Spinal cord (tissue), 10 donors: ENCODE measurements at places on chromosomes 12 and 14.

GRCh38 chr12:126607867-126608266 is 1542.6 kb downstream of the AACS start:
- no peak overlapping the region for H3K27ac ChIP-seq
- no peaks in the 10 kb centered on the region for H3K36me3 ChIP-seq
- H3K4me3 ChIP-seq, result no peak overlapping the region
- no peak for DNase-seq

DNA sequence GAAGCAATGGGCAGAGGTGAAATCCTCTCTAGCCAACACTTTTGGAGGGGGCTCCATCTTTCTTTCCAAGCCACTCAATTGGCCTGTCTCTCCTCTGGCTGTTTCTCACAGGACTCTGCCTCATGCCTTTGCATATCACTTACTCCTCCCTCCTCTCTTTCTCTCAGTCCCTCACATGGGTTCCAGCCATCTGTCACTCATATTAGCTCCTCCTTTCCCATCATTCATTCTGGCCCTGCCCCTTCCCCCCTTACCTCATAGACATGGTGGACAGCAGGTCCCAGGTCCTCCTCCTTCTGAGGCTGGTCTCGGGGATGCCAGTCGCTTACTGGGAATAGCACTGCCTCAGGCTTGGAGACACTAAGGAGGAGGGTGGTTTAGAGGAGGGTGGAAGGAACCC is 16.6 kb upstream of the ZNF385A start:
- no peak for DNase-seq
- H3K27ac ChIP-seq, result no peak overlapping the region
- H3K36me3 ChIP-seq, result peaks cover 10% of the 10 kb centered on the region
- H3K27me3 ChIP-seq, result no peaks in the 10 kb centered on the region
- H3K4me1 ChIP-seq, result no peaks in the 10 kb centered on the region

DNA sequence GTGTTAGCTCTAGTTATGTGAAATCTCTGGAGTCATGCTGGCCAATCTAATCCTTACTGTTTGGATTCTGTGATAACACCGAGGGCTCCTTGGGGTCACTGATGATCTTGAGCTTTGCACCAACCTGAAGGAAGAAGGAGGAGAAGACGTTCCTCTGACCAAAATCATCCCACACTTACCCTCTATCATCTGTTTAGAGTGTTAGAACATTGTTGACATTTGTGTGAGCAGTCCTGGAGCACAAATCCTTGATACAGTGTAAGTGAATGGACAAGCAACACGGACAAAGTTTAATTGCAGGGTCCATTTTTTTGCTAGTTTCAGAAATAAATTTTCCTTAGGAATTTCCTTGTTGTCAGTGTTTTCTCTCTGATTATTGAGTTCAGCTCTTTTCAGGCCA is 181.7 kb downstream of the AKAP6 start:
- DNase-seq, result no peak
- H3K27me3 ChIP-seq, result no peaks in the 10 kb centered on the region
- H3K36me3 ChIP-seq, result no peaks in the 10 kb centered on the region
- no peak overlapping the region for H3K4me3 ChIP-seq

- H3K27me3 ChIP-seq, result no peaks in the 10 kb centered on the region
- H3K4me3 ChIP-seq, result no peak overlapping the region
- no peak for DNase-seq
- H3K4me1 ChIP-seq, result peaks cover 9% of the 10 kb centered on the region
- no peak overlapping the region for H3K27ac ChIP-seq
Observed at GRCh38 chr12:98819821-98820404, 174.8 kb downstream of the APAF1 start.

DNA sequence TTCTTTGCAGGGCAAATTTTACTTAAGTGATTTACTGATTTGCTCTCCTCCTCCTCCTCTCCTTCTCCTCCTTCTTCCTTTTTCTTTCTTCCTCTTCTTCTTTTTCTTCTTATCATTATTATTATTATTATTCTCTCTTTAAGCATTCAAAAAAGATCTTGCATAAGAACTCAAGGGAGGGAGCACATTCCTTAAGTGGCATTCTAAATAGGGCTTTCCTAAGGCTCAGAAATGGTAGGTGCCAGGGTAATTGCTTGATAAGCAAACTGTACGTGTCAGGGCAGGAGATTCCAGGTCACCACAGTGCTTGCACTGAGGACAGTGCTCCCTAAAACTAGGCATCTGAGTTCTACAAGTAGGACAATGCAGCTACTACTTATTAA is 92.4 kb downstream of the SPTSSA start:
- H3K4me1 ChIP-seq, result no peaks in the 10 kb centered on the region
- H3K27ac ChIP-seq, result no peak overlapping the region
- no peaks in the 10 kb centered on the region for H3K36me3 ChIP-seq
- no peak overlapping the region for H3K4me3 ChIP-seq
- no peaks in the 10 kb centered on the region for H3K27me3 ChIP-seq

DNA sequence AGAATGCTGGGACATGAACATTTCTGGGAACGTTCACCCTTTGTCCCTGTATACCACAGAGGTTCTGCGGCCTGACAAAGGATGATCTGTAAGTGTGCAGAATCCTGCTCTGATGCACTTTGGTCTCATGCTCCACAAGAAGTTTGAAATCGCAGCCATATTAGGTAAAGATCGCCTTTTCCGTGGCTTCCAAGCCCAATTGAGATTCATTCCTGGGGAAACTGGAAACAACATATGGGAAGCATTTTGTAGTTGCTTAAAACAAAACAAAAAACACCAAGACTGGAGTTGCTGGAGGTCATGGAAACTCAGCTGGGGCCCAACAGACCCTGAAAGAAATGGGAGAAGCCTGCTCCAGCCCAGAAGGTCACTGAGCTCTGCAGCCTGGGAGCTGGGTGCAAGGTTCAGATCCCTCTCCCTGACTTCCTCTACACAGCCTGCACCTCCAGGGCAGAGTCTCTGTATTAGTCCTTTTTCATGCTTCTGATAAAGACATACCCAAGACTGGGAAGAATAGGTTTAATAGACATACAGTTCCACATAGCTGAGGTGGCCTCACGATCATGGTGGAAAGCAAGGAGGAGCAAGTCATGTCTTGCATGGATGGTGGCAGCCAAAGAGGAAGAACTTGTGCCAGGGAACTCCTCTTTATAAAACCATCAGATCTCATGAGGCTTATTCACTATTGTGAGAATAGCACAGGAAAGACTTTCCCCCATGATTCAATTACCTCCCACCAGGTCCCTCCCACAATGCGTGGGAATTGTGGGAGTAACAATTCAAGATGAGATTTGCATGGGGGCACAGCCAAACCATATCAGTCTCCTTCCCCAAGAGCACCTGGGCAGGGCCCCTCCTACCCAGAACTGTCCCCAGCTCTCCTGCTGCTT is 60.8 kb upstream of the CHGA start:
- H3K27me3 ChIP-seq, result no peaks in the 10 kb centered on the region
- no peaks in the 10 kb centered on the region for H3K4me1 ChIP-seq
- H3K27ac ChIP-seq, result no peak overlapping the region
- no peak overlapping the region for H3K4me3 ChIP-seq
- H3K36me3 ChIP-seq, result no peaks in the 10 kb centered on the region
- DNase-seq, result no peak

DNA sequence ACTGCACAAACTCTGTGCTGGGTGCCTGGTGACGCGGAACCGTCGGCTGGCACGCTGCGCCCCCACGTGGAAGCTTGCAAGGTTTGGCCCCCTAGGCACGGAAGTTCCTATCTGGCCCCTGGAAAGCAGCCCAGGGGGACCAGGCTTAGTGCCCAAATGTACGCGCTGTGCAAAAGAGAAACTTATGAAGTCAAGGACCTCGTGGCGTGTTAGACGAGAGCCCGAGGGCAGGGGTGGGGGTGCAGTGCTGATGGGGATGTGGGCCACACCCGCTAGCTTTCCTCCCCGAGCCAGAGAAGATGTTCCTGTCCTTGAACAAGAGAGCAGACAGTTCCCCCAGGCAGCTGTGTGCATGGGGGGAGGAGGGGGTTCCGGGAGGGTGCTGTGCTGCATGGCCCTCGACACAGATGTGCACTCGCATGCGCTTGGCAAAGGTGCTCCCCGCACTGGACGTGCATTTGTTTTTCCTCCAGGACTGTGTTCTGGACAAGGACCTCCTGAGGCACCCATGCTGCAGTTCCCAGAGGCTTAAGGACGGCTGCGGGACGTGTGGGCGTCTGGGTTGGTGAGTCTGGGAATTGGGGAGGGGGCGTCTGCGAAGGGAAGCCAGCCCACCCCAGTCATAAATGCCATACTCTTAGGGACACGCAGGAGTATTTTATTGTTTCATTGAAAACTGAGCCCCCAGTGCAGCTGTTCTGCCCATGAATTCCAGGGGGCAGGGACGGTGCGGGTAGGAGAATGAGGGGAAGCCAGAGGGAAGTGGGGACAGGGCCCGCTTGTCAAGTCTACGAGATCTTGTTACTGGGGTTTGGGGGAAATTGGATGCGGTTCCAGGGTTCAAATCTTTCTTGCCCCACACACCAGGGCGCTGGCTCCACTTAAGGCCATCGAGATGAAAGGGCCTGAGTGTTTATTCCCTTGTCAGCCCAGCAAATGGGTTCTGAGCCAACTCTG is 80.0 kb downstream of the NTF3 start:
- no peak overlapping the region for H3K27ac ChIP-seq
- DNase-seq, result no peak
- no peak overlapping the region for H3K4me3 ChIP-seq
- H3K36me3 ChIP-seq, result no peaks in the 10 kb centered on the region

GRCh38 chr14:97198813-97199212 is 401.6 kb downstream of the VRK1 start:
- H3K4me1 ChIP-seq, result no peaks in the 10 kb centered on the region
- H3K27me3 ChIP-seq, result no peaks in the 10 kb centered on the region
- H3K27ac ChIP-seq, result no peak overlapping the region
- no peak for DNase-seq

GRCh38 chr12:116274551-116275375 is 2.7 kb downstream of the MED13L start:
- H3K27ac ChIP-seq, result no peak overlapping the region
- DNase-seq, result no peak
- H3K36me3 ChIP-seq, result no peaks in the 10 kb centered on the region
- no peaks in the 10 kb centered on the region for H3K27me3 ChIP-seq
- peaks cover 8% of the 10 kb centered on the region for H3K4me1 ChIP-seq
- peak overlapping the region; percentile 75 for H3K4me3 ChIP-seq

DNA sequence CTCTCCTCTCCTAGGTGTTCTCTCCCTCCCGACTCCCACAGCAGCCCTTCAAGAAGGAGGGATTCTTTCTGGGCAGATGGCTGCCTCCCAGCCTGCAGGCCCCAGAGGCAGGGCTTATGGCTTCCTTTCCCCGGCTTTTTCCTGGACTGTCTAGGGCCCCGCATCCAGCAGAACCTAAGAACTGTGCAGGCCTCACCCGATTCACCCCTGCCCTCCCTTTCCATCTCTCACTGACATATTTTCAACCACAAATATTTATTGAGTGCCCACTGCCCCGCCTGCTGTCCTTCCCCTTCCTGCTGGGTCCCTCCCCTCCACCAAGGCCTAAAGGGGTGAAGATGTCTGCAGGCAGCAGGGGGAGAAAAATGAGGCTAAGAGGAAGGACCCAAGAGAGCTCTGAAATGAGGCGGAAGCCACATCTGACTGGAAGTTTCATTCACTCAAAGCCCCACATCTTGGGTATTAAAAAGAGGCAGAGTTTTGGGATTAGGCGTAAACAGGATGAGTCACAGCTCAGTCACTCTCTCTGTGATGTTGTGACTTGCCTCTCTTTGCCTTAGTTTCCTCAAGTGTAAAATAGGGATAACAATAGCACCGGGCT is 2.9 kb downstream of the SCNN1A start:
- no peak for DNase-seq
- H3K27me3 ChIP-seq, result peaks cover 25% of the 10 kb centered on the region
- peaks cover 20% of the 10 kb centered on the region for H3K4me1 ChIP-seq
- no peak overlapping the region for H3K27ac ChIP-seq
- no peak overlapping the region for H3K4me3 ChIP-seq

DNA sequence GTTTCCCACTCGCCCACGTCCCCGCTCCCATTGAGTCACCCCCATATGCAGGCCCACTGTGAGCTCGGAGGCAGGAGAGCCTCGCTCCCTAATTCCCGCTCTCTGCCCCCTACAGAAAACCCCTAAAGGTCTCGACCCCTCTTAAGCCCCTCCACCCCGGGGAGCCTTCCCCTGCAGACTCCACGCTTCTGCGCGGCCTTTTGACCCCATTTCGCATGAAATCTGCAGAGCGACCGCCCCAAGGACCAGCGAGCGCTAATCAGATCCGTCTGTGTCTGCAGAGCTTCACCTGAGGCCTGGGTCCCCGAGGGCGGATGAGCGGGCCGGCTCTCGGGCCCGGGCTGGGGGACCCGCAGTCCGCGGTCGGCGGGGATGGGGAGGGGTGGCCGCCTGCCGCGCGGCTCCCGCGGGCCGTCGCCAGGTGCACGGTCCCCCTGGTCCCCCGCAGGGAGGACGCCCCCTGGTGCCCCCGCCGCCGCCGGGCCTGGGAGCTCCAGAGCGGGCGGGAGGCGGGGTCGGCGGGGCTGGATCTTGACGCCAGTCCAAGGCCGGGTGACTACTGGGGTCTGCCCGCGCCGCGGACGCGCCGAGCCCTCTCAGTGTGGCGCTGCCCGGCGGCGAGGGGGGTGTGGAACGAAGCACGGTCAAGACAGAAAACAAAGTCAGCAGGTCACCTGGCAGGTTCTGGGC is 10.1 kb downstream of the BMP4 start:
- H3K27ac ChIP-seq, result no peak overlapping the region
- no peak for DNase-seq
- peaks cover 3% of the 10 kb centered on the region for H3K36me3 ChIP-seq
- H3K4me1 ChIP-seq, result peaks cover 13% of the 10 kb centered on the region

GRCh38 chr14:73176685-73177084 is 40.4 kb downstream of the PSEN1 start:
- H3K27ac ChIP-seq, result no peak overlapping the region
- no peak for DNase-seq
- peaks cover 29% of the 10 kb centered on the region for H3K36me3 ChIP-seq
- no peak overlapping the region for H3K4me3 ChIP-seq
- no peaks in the 10 kb centered on the region for H3K27me3 ChIP-seq
